Ascending aorta (tissue), 2 donors: ENCODE measurements at places on chromosomes 3 and 15. TPM values are rescaled to one million over a fixed set of nuclear protein-coding genes. Genes with fewer than 3 reads are reported as not detected.

Gene KLHL40
- total RNA-seq = not detected

Gene MUC4
- not detected for total RNA-seq

Gene FANCD2OS
- not detected for total RNA-seq

DNA sequence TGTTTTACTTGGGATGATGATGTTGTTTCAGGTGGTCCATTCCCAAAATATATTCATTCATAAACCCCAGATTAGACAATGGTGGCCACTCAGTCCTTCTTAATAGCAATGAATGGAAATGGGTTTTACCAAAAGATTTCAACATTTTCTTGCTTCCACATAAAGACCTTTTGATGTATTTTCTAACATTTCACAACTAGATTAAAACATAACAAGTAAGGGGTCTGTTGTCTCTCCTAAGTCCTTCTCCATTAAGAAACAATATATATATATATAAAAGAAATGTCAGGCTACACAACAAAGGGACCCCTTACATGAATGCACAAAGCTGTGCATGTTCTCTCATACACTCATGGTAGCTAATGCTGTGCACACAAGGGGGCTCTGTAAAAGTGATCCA is 176.4 kb downstream of the ANXA2 start:
- no peak for DNase-seq
- H3K4me3 ChIP-seq = no peak overlapping the region
- H3K36me3 ChIP-seq = no peaks in the 10 kb centered on the region

GRCh38 chr3:29281094-29281343 is 148 bp downstream of the RBMS3 start:
- H3K4me1 ChIP-seq = peaks cover 10% of the 10 kb centered on the region
- H3K4me3 ChIP-seq = peak overlapping the region; percentile 65
- peak overlapping the region; percentile 90 for H3K27ac ChIP-seq
- no peaks in the 10 kb centered on the region for H3K27me3 ChIP-seq
- no peak for DNase-seq
- H3K36me3 ChIP-seq = no peaks in the 10 kb centered on the region

DNA sequence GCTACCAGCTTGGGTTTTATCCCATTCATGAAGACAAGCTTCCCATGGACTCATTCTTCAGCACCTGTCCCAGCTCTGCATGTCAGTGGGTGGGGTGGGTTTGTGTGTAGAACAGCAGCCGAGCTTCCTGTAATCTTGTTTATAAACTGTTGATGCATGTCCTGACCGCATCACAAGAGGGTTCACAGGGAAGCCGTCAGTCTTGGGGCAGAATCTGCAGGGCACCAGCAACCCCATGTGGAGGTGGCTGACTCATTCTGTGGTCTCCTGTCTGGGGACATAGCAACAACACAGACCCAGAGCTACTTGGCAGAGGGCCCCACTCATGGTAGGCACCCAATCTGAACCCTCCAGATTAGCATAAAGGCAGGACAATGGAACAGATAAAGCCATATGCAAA is 35.6 kb downstream of the DAPK2 start:
- H3K4me3 ChIP-seq = no peak overlapping the region
- no peaks in the 10 kb centered on the region for H3K36me3 ChIP-seq
- H3K4me1 ChIP-seq = no peaks in the 10 kb centered on the region
- no peak overlapping the region for H3K27ac ChIP-seq

- DNase-seq = no peak
- no peaks in the 10 kb centered on the region for H3K27me3 ChIP-seq
- H3K36me3 ChIP-seq = peaks cover 37% of the 10 kb centered on the region
- H3K4me3 ChIP-seq = no peak overlapping the region
- H3K4me1 ChIP-seq = no peaks in the 10 kb centered on the region
These were observed 20.9 kb upstream of the LDHAL6B start for GRCh38 chr15:59185725-59186124.

GRCh38 chr15:75809986-75810750 is 33.1 kb upstream of the UBE2Q2 start:
- no peak for DNase-seq
- H3K27me3 ChIP-seq = no peaks in the 10 kb centered on the region
- H3K36me3 ChIP-seq = no peaks in the 10 kb centered on the region
- no peak overlapping the region for H3K4me3 ChIP-seq
- H3K27ac ChIP-seq = no peak overlapping the region
- no peaks in the 10 kb centered on the region for H3K4me1 ChIP-seq

GRCh38 chr3:81476692-81477091 is 284.8 kb downstream of the GBE1 start:
- no peak overlapping the region for H3K4me3 ChIP-seq
- DNase-seq = no peak
- no peaks in the 10 kb centered on the region for H3K4me1 ChIP-seq
- no peak overlapping the region for H3K27ac ChIP-seq

- H3K36me3 ChIP-seq = no peaks in the 10 kb centered on the region
- no peaks in the 10 kb centered on the region for H3K4me1 ChIP-seq
- no peaks in the 10 kb centered on the region for H3K27me3 ChIP-seq
- no peak overlapping the region for H3K4me3 ChIP-seq
- H3K27ac ChIP-seq = no peak overlapping the region
These were observed 66.1 kb downstream of the RPN1 start for GRCh38 chr3:128584412-128585020.
